Activated T-cell treated with anti-CD3 and anti-CD28 coated beads, Interleukin-2, amount 50 U/mL, for 48 hours (primary cell): ENCODE measurements at places on chromosomes 1 and 21.

DNA sequence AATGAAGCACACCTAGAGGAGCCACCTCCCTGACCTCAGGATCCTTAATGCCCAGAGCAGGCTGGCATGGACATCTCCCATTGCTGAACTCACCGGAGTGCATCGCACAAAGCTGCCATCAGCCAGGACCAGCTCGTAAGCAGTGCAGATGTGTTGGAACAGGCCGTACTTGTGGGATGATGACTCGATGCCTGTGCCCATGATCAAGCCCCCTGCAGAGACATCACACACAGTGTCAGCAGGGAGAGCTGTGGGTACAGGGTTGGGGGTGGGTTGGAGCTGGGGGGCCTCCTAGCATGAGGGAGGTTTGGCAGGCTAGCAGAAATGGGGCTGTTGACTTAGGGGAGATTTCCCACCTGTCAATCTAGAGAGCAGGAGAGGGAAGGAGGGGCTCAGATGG lies 12.0 kb downstream of the DHCR24 start:
- DNase-seq, result no peak

GRCh38 chr1:30904191-30904961 lies 4.2 kb downstream of the SDC3 start:
- DNase-seq, result no peak

- DNase-seq, result no peak
These were observed 35.5 kb downstream of the TOMM20 start for GRCh38 chr1:235093013-235093695.

DNA sequence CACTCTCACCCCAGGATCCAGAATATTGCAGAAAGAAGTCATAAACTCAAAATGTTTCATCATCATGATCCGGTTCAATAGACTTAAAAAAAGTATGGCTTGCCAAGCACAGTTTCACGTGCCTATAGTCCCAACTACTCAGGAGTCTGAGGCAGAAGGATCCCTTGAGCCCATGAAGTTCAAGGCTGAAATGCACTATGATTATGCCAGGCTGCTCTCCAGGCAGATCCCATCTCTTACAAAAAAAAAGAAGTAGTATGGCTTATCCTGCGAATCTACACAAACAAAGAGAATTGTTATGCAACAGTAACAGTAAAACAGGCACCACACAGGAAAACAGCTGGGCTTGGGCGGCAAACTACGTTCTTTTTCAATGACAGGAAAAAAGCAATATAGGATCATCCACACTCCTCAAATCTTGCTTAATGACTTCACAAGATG lies 76.2 kb downstream of the EIF4G3 start:
- DNase-seq, result no peak

- peak; percentile 37 for DNase-seq
These were observed 347.2 kb downstream of the DISC1 start for GRCh38 chr1:231973830-231974229.

DNA sequence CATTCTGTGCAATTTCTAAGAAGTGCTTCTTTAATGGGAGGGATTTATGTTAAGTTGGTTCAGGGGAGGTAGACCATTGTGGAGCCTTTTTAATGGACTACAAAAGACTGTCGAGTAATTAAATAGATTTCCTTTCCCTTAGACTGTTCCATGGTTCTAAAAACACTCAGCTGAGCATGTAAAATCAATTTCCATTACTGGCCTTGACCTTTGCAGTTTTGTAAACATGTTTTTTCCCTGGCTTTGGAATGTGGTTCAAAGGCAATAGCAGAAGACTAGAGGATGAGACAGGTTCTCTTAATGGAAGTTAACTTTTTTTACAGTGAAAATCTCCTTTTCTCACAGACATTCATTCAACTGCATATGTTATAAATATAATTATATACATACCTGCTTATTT lies 37.6 kb upstream of the BTG3 start:
- no peak for DNase-seq

GRCh38 chr1:11134898-11135266 lies 35.2 kb upstream of the EXOSC10 start:
- DNase-seq, result no peak
